ENCODE measurements at places on chromosomes 4 and X.
A peak's percentile ranks its signal among the peaks of the same experiment; 100 is the strongest.

DNA sequence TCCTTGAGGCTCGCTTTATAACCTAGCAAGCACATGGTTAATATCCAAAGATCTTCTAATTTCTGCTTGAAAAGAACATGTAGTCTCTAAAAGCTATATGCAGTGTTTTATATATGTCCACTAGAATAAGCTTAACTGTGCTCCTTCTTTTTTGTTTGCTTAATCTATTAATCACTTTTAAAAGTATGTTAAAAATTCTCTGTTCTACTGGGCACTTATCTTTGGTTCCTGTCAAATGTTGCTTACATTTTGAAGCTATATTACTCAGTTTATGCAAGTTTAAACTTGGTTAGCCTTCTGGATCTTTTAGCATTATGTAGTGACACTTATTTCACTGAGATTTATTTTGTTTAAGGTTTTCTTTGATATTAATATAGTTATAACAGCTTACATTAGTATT, 32.5 kb downstream of the MAOA start:
- no peak for DNase-seq

DNA sequence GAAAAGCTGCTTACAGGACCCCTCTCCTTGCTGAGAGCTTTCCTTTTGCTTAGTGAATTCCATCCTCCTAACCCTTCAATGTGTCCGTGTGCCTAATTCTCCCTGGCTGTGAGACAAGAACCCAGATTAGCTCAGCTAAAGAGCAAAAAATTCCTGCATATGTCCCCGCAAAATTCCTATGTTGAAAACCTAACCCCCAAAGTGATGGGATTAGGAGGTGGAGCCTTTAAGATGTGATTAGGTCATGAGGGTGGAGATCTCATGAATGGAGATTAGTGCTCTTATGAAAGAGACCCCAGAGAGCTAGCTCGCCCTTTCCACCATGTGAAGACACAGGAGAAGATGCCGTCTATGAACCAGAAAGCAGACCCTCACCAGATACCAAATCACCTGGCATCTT, 503.0 kb upstream of the DIAPH2 start:
- no peak for DNase-seq

DNA sequence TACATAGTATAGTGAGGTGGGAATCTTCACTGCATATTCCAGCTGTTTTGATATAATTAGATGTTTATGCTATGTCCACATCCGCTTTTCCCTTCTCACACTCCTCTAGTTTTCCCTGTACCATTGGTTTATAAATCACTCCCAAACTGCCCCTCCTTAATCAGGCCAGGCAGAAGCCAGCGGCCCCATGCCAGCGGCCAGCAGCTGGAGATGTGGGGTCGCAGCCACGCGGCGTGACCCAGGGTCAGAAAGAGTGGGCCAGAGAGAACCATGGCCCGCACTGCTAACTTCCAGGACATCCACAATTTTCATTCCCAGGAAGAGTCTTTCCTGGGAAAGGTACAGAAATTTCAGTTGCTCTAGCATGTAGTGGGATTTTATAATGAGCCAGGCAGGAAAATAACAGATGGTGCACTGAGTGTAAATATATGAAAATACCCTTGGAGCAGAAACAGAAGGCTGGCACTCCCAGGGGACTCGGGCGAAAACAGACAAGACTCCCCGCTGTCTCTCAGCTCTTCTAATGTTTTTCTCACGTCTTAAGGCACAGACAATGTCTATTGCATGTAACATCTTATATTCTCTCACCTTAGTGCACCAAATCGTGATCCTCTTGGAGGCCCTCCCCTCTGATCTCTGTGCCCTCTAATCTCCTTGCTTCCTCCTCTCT, 145.9 kb upstream of the ZFP42 start:
- no peak for DNase-seq

GRCh38 chr4:83625821-83626220, 89.9 kb downstream of the GPAT3 start:
- DNase-seq = no peak

DNA sequence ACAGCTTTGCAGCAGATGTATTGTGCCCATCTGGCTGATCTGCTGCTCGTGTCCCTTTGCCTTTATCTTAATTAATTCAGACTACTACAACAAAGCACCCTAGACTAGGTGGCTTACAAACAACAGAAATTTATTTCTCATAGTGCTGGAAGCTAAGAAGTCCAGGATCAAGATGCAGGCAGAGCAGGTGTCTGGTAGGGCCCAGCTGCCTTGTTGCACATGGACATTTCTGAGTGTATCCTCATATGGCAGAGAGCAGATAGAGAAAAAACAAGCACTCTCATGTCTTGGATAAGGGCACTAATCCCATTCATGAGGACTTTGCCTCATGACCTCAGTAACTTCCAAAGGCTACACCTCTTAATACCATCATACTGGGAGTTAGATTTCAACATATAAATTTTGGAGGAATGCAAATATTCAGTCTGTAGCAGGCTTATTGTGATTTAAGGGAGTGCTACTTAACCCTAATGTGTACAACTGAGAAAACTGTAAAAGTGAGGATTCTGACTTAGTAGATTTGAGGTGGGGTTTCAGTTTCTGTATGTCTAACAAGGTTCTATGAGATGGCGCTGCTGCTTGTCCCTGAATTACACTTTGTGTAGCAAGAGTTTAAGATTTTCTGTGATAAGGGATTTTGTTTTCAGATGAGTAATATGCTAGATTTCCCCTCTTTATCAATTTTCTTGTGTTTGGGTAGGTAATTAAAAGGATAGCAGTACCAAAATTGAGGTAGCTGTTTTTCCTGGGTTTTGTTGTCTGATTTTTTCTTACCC, 473.2 kb upstream of the TECRL start:
- no peak for DNase-seq

GRCh38 chr4:143344041-143344440, 7.4 kb downstream of the GAB1 start:
- DNase-seq = no peak

- no peak for DNase-seq
These were observed 29.8 kb downstream of the DYNLT3 start for GRCh38 chrX:37817579-37817978.

- DNase-seq = peak; percentile 56
These were observed 178.7 kb upstream of the RBPJ start for GRCh38 chr4:26141911-26142638.

GRCh38 chr4:110682311-110682710, 59.4 kb upstream of the PITX2 start:
- no peak for DNase-seq

DNA sequence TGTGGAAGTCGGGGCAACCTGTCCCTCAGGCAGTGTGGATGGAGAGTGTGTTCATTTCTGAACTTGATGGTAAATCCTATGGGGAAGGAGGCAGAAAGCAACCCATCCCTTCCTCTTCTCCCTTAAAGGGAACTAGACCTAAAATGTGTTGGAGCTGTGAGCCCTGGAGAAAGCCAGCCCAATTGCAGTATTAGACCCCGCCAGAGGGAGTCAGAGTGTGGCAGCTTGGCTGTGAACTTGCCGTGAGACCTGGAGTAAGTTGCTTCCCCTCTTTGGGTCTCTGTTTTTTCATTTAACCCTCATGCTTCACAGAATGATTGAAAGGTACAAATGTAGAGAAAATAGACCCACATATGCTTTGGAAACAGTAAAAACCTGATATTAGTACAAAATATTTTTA, 108.7 kb upstream of the PAK3 start:
- DNase-seq = no peak

GRCh38 chr4:77893451-77893850, 30.8 kb downstream of the MRPL1 start:
- DNase-seq = no peak

DNA sequence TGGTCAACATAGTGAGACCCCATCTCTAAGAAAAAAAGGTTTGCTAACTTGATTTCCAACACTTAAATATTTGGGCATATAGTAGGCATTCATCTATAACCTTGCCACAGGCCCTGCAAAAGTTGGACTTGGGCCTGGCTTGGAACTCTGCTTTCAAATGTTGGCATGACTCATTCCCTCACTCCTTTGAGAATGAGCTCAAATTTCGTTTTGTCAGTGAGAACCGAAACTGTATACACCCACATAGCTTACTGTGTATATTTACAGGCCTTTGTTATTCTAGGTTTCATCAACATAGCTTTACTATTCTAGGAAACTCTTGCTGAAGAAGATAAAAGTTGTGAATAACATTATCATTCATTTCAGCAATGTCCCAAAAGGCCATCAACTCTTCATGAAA, 88.7 kb upstream of the ELOVL6 start:
- DNase-seq = no peak

GRCh38 chr4:183729069-183729406, 69.9 kb downstream of the TRAPPC11 start:
- DNase-seq = no peak

GRCh38 chr4:25663781-25664180, 8.1 kb downstream of the SLC34A2 start:
- DNase-seq = no peak

GRCh38 chr4:67333664-67334063, 211.6 kb downstream of the CENPC start:
- DNase-seq = no peak

- DNase-seq = no peak
These were observed 215.5 kb downstream of the LDB2 start for GRCh38 chr4:16682975-16683374.

DNA sequence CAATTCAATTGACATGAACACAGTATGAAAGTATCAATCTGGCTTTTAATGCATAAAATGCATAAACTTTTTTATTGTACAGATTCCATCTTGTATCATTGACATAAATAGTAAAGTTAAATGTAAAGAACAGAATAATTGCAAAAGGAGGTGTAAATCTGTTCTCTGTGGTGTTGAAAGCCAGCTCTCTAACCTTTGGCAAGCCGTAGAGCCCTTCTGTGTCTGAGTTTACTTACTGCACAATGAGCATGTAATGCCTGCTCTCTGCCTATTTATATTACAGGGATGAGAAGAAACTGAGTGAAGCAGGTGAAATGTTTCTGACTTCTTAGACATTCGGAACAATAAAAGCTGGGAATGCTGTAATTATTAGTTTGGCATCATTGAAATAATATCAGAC, 389.3 kb upstream of the EPHA5 start:
- DNase-seq = no peak

DNA sequence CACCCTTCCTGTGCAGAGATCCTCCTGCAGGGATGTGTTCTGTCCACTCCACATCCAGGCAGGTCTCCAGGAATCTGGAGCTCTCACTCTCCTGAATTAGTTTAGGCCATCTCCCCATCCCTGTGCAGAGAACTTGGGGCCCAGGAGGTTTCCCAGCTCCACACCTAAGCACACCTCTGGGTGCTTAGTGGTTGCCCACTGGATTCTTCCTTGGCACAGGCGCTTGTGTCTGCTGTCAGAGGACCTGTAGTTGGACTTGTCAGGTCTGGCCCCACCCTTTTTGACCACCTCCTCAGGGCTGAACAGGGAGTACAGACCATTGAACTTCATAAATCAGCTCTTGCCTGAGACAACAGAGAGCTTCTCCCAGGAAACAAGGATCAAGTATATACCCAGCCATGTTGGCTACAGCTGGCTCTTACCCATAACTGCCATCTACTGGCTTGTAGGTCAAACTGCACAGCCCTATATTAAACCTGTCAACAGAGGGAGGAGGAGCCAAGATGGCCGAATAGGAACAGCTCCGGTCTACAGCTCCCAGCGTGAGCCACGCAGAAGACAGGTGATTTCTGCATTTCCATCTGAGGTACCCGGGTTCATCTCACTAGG, 275.5 kb downstream of the PPARGC1A start:
- no peak for DNase-seq

DNA sequence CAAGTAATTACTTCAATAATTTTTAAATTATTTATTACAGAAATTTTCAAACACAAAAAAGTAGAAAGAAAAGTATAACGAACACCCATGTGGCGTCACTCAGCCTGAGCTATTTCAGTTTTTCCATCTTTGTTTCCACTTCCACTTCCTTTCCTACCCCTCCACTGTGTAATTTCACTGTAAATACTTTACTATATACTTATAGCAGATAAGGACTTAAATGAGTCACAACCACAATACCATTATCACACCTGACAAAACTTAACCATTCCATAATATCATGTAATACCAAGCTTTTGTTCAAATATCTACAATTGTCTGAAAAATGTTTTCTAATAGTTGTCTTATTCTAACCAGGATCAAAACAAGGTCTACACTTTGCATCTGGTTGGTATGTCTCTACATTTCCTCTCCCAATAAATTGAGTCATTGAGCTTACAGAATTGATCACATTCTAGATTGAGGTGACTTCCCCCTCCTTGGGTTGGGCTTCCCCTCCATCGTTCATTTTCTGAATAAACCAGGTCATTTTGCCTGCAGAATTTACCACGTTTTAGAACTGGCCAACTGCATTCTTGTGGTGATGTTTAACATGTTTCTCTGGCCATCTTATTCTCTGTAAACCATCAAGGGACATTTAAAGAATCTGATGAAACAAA, 48.7 kb downstream of the ATP10D start:
- no peak for DNase-seq

DNA sequence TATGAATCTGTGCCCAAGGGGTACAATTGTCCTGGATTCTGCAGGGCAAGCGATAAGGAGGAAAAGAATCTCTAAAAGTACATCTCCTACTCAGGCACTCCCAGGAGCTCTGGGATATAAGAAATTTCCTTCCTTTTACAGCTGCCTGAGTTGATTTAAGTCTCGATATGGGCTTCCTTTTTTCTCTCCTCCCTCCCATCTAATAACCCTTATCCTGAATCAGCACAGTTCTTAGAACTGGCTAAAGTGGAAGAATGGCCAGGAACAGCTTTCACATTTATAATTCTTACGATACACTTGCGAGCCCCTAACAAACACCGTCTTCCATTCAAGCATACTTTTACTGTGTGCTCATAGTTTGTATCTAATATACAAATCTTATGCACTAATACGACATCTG, 21.2 kb downstream of the LRP2BP start:
- DNase-seq = no peak

DNA sequence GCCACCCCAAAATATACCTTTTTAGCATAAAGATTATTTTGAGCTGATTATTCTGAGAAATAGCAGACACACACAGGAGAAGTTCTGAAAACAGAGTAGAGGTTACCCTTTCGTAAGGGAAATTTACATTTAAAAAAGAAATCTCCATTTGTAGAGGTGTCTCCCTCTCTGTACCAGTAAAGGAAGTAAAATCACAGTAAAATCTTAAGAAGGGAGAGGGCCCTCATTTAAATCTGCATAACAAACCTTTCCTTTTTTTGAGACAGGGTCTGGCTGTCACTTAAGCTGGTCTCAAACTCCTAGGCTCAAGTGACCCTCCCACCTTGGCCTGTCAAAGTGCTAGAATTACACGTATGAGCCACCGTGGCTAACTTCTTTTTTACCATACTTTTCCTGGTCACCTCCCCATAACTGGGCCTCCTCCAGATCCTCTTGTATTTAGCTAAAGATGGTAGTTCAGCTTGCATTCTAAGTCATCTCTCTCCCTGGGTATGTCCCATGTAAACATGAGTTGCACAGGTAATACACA, 92.2 kb upstream of the INTU start:
- DNase-seq = no peak

DNA sequence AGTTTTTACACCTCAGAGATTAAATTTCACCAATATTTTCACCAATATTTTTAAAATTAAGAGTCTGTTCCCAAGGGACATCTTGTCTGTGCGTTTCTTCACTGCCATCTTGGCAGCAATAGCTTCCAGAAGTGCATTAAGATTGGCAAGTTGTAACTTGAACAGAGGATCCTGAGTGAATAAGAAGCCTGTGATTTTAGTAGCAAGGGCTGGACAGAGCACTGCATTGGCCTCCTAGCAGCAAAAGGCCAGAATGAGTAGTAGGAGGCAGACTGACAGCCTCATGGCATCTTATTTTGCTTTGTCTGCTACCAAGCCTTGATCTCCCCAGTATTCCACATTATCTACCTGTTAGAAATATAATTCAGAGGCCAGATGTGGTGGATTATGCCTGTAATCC, 138.4 kb downstream of the CPE start:
- DNase-seq = no peak

GRCh38 chrX:50154429-50154828, 46.4 kb downstream of the AKAP4 start:
- DNase-seq = no peak
